ENCODE measurements at places on chromosomes 13 and 19.
A peak's percentile ranks its signal among the peaks of the same experiment; 100 is the strongest.

DNA sequence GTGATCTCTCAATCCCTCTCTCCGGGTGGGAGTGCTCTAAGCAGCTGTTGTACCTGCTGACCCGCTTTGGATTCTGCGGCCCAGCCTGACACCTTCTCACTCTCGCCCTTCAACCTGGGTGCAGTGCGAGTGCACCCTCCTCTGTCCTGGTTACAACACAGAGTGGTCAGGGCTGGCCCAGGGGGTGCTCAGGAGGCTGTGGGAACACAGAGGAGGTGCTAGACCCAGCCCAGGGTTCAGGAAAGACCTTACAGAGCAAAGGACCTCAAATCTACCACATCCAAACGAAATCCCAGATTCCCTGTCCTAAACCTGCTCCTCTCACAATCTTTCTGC is 23.7 kb downstream of the ZNF175 start:
- DNase-seq: no peak

GRCh38 chr13:85797311-85797710 is 1.9 kb downstream of the SLITRK6 start:
- DNase-seq: no peak

DNA sequence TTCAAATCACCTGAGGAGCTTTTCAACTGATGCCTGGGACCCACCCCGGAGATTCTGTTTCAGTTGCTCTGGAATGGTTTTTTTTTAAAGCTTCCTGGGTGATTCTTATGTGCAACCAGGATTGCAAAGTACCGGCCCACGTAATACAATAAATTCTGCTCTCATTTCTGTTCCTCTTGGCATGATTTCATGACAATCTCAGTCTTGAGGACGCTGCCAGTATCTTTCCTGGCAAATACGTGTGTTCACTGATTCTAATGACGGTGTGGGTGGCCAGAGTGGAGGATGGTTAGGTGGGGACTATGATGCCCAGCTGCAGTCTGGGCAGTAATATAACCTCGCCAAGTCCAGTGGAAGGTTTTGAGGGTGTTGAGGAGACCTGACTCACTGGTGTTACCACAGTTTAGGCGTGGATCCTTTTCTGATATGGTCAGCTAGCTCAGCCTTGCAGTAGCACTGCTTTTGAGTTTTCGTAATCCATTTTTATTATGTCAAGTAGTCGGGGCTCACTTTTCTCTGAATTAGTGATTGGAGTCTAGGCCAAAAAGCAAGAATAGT is 49.4 kb downstream of the FAM124A start:
- DNase-seq: no peak

DNA sequence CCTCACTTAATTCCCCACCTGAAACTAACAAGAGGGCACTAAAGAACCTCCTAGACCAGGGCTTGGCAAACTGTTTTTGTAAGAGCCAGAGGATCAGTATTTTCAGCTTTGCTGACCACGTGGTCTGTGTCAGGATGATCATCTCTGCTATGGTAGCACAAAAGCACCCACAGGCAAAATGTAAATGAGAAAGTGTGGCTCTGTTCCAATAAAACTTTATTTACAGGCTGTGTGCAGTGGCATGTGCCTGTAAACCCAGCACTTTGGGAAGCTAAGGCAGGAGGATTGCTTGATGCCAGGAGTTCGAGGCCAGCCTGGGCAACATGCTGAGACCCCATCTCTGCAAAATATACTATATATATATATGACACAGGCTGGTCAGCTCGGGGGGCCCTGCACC is 31.2 kb downstream of the DNMT1 start:
- DNase-seq: no peak

- no peak for DNase-seq
Measured at GRCh38 chr19:44623080-44623479, 9.7 kb downstream of the IGSF23 start.

DNA sequence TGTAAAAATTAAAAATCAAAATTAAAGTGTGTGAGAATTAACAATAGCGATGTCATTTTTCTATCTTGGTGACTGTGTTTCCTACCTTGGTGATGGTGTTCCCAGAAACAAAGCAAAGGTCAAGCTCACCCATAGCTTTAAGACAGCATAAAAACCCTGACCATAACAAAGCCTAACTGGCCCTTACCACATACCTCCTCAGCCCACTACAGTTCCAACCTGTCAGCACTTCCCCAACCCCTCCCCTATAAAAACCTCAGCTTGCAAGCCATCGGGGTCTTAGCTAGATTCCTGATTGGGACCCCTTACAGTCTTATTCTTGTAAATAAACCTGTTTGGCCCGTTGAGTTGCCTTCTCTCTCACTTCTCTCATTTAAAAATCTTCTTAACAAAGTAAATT is 484.4 kb upstream of the PCDH20 start:
- DNase-seq: no peak

GRCh38 chr19:1132552-1133383 is 29.0 kb downstream of the GPX4 start:
- DNase-seq: peak; percentile 61

DNA sequence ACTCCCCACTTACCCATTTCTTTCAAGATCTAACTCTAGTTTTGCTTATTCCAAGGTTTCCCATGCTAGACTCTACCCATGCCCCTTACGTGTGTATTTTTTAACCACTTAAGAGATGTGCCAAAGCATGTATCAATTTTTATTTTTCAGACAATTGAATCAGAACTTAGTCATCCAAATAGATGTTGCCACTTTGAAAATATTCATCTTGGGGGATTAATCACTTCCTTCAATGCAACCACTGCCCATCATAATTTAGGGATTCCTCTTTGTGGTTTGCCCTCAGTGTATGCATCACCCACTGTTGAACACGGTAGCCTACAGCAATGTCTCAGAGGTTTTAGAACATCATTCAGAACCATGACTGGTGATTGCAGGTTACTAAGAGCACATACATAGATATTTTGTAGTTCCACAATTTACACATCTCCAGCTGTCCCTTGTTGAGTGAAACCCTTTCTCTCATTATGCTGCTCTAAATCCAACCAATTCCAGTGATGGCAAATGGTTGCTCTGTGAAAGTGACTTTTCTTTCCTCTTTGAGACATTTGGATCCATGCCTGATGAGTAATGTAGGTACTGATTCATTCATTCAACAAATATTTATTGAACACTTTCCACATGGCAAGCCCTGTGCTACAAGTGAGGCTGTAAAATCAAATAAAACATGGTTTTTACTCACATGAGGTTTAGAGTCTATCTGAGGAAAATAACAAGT is 60.6 kb upstream of the SERP2 start:
- DNase-seq: no peak

DNA sequence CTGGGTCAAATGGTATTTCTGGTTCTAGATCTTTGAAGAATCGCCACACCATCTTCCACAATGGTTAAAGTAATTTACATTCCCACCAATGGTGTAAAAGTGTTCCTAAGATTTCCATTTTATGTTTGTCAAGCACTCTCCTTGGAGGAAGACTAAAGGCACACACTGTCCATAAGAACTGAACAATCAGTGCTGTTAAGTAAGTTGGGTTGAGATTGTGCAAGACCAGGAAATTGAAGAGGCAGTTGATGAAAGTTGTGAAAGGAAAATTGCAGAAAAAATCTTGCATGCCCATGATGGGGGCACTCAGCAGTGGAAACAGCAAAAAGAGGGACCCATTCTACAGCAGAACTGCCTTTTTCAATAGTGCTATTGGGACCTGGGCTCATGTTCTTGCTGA is 323.6 kb downstream of the DLEU7 start:
- no peak for DNase-seq

GRCh38 chr19:13334801-13335481 is 171.3 kb downstream of the CACNA1A start:
- no peak for DNase-seq

- DNase-seq: no peak
Measured at GRCh38 chr13:28685892-28686291, 27.0 kb downstream of the POMP start.

GRCh38 chr13:110882972-110883371 is 31.9 kb downstream of the ANKRD10 start:
- no peak for DNase-seq

DNA sequence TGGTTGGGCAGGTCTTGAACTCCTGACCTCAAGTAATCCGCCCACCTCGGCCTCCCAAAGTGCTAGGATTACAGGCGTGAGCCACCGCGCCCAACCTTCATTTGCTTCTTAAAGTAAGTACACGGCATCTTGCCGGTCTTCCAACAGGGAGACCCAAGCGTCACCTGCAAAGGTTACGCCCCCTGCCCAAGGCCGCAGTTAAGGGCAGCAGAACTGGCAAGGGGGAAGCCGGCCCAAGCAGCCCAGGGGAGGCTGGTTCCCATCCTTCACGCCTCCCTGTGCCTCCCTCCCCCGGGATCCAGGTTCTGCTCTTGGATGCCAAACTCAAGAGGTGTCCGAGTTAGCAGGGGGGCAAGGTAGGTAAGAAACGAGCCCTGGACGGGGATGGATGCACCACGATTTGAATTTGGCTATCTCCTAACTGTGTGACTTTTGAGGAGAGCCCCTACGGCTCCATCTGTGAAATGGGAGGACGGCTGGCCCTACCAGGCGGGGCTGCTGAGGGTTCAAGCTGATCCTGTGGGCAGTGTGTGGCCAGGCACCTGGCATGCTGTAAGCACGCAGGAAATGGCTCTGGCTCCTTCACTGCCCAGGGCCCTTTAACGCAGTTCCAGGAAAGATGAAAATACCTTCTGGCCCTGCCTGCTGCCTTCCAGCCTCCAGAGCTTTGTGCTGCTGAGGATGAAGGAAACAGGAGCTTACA is 9.0 kb downstream of the RFX1 start:
- no peak for DNase-seq

- DNase-seq: no peak
Measured at GRCh38 chr13:41774605-41775218, 186.2 kb downstream of the VWA8 start.

GRCh38 chr19:42313840-42314755 is 989 bp downstream of the TMEM145 start:
- no peak for DNase-seq

- peak; percentile 92 for DNase-seq
Measured at GRCh38 chr19:12884926-12885748, 1.9 kb downstream of the KLF1 start.

GRCh38 chr13:36108954-36109353 is 22.2 kb downstream of the DCLK1 start:
- DNase-seq: no peak

DNA sequence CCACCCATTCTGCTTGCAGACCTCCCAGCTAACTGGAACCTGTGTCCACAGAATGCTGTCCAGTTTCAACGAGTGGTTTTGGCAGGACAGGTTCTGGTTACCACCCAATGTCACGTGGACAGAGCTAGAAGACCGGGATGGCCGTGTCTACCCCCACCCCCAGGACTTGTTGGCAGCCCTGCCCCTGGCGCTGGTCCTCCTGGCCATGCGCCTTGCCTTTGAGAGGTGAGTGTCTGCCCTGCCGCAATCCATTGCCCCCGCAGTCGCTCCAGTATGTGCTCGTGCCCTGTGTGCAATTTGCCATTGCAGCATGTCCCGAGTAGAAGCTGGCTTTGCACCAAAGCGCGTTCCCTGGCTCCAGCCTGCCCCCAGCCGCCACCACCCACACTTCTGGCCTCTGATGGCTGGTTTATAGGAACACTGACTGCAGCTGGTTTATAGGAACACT is 41.9 kb downstream of the CERS4 start:
- DNase-seq: no peak

- no peak for DNase-seq
Measured at GRCh38 chr19:51274049-51274770, 23.3 kb downstream of the SIGLECL1 start.

- no peak for DNase-seq
Measured at GRCh38 chr13:67515895-67516294, 285.8 kb upstream of the PCDH9 start.

GRCh38 chr13:101869553-101869952 is 417.1 kb downstream of the ITGBL1 start:
- DNase-seq: no peak

DNA sequence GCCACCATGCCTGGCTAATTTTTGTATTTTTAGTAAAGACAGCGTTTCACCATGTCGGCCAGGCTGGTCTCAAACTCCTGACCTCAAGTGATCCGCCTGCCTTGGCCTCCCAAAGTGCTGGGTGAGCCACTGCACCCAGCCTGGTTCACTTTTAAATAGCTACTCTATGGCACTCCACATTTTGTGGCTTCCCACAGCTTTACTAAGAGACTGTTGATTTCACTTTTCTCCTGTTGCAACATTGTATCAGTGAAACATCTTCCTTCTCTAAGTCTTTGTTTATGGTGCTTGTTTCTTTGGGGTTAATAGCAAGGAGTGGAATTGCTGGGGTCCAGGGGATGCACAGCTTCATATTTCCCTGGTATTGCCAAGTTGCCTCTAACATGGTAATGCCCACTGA is 12.3 kb downstream of the TMEM38A start:
- no peak for DNase-seq

DNA sequence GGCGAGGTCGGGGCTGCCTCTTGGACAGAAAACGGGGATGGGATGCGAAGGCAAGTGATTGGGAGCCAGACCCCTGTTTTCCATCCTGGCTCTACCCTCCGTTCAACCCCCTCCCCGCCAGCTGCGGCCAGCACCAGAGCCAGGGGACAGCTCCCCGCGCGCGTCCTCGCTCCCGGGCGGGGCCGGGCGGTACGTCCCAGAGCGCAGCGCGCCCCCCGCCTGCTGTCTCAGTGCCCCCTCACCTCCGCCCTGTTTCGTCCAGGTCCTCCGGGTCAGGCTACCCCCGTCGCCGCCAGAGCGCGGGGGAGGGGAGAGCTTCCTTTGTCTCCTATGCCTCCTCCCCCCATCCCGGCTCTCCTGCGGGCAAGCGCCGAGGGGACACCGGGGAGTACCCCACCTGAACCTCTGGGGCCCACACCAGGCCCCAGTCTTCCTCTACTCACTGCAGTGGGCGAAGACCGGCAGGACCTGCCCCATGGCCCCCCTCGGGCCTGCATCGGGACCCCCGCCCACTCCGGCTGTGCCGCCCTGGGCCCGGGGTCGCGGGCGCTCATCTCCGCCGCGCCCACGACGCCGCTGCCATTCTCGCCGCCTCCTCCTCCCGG is 396 bp downstream of the RTN2 start:
- peak; percentile 47 for DNase-seq

- no peak for DNase-seq
Measured at GRCh38 chr19:14577264-14577663, 5.4 kb upstream of the NDUFB7 start.

GRCh38 chr13:110001670-110002275 is 215.4 kb upstream of the IRS2 start:
- no peak for DNase-seq

DNA sequence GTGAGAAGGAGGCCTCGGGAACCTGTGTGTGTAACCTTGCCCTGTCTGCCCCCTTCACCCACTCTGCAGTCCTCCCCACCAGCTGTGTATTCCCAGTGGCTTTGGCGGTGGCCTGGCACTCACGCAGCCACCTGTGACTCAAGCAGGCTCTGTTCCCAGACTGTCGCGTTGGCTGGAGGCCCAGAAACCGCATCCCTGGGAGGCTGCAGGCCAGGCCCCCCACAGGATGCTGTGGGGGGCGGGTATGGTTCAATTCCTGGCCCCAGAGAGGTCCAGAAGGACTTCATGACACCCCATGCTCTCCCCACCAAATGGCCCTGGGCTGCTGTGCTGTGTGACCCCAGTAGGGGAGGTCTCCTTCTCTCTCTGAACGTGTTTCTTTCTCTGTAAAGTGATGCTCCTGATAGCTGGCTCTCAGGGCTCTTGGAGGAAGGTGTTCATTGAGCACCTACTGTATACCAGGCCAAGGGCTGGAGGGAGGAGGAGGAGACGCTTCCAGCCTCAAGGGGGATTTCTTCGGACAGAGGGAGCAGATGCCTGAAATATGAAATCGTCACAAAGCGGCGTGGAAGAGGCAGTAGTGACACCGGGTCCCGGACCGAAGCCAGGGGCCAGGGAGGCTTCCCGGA is 1.9 kb upstream of the LINGO3 start:
- no peak for DNase-seq

GRCh38 chr13:110262508-110263291 is 44.3 kb downstream of the COL4A1 start:
- no peak for DNase-seq

GRCh38 chr13:33394294-33394932 is 108.9 kb upstream of the STARD13 start:
- no peak for DNase-seq
